IPS DF 19.7 (cell line): ENCODE measurements at places on chromosomes 7 and 10.

DNA sequence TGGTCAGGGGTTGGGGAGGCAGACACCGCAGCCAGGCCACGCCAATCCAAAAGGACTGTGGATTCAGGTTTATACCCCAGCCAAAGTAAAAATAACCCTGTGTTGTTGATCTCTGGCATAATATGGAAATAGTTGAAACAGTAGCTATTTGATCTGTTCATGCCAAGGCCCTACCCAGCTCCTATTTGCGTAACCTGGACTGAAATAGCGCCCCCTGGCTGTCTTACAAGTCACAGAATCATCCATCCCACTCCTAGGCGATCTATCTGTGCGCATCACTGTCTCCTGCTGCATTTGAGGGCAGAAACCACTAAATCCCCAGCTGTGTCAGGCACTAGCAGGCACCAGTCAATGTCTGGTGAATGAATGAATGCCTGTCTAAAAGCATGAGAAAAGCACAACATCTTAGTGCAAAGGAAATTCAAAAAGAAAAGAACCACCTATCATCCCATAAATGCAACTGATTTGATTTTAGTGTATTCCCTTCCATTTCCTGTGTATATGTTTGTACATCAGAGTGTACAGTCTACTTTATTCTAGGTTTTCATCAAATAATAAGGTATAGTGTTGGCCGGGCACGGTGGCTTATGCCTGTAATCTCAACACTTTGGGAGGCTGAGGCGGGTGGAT lies 160.0 kb downstream of the SLIT1 start:
- DNase-seq, result peak; percentile 50

GRCh38 chr7:122651451-122651850 lies 47.5 kb downstream of the RNF133 start:
- DNase-seq, result no peak

DNA sequence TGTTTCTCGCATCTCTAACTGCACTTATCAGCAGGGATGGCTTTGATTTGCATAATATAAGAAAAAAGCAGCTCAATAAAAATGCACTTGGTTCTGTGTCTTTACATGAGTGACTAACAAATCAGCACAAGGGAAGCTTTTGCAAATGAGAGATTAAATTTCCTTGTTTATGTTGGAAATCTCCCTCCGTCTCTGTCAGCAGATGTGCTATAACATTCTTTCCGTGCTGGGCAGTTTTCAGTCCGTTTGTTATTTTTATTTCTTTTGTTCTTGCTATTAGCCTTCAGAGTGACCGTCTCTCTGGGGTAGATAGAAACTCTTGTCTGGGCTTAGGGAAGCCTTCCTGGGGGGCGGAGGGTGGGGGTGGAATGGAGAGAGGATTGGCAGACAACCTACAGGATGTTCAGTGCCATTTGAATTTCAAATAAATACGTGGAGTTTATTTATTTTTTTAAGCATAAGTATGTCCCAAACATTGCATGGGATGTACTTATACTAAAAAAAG lies 96.0 kb downstream of the GATA3 start:
- no peak for DNase-seq

GRCh38 chr10:102673819-102674511 lies 29.7 kb downstream of the TRIM8 start:
- no peak for DNase-seq

DNA sequence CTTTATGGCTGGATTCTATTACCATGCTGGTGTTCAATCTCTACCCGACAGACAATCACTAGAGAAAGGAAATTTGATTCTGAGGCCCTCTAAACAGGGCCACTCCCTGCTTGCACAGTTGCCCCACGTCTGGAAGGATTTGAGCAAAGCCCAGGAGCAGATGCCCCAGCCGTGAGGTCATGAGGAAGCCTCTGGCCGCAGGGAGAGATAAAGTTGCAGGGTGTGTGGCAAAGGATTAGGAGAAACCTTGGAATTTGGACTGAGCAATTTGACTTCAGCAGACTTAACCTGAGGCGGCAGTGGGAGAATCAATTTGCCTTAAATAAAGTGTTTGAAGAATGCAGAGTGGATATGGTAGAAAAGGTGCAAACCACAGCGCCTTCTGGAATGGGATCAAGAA lies 40.2 kb upstream of the KLF6 start:
- DNase-seq, result no peak

- DNase-seq, result no peak
These were observed 34.7 kb downstream of the DDIT4 start for GRCh38 chr10:72308320-72308987.

DNA sequence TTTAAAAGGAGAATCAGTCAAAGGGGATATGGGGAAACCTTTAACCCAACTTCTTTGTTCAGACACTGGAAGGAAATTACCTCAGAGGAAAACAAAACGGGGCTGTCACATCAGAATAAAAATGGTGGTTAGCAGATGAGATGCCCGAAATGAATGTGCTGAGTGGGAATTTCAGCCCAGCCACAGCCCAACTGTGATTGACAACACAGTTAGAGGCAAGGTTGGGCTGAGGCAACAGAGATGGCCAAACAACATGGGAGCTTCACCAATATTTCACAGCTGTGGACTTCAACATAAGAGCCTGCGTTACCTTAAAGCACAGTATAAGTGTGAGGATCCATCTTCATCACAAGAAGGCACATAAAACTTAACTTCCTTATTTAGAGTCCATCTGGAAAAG lies 133.5 kb upstream of the PTPRZ1 start:
- no peak for DNase-seq

DNA sequence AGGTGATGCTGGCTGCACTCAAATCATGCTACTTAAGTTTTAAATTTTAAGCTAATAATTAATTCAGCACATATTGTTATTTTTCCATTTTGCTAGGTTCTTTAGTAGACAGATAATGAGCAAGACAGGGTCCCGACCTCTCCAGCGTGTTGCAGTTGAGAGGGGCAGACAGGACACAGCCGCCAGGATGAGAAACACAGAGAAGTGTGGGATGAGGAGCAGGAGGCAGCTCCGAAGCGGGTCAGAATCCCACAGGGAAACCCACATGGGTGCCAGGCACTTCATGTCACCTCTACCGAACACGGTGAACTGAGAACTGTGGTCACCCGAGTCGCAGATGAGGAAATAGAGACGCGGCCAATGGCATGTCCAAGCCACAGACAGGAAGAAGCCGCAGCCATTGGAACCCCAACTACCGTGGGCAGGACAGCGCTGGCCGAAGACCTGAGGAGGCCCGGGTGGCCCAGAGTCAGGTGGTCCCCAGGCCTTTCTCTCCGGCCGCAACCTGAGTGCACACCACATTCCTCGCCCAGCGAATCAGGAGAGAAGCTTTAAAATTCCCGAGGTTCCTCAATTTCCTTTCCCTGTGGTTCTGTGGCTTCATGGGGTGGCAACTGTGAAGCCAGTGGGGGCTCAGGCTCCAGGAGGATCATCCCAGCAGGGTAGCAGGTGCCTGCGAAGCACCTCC lies 213.0 kb downstream of the DNAJB6 start:
- no peak for DNase-seq

- DNase-seq, result no peak
These were observed 24.1 kb downstream of the GNA12 start for GRCh38 chr7:2819954-2820397.

DNA sequence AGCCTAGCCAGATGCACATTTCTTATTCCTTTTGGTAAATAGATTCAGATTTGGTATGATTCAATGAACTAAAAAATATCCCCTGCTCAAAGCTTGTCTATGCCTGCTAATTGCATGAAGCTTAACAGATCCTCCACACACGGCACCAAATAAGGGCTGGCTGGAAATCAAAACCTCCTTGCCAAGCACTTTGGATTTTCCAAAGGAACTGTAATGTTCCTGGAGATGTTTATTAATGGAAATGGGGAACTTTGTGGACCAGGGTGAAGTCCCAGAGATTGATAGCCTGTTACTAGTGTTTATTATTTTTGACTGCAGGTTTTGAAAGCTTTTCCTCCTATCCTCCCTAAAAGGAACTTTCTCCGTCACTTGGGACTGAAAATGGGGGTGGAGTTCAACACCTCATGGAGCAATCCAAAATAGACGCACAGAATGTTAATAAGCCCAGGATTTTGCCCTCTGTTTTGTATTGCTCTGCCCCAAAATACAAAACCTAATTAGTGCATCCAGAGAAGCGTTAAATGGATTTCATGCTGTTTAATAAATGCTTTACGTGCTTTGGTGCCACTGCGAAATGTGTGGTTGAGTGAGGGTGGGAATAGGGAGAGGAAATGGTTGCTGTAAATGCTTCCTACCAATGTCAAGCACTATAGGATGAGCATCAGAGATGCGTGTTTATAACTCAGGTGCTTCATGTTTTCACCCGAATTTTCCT lies 1027.7 kb downstream of the LRMDA start:
- no peak for DNase-seq

DNA sequence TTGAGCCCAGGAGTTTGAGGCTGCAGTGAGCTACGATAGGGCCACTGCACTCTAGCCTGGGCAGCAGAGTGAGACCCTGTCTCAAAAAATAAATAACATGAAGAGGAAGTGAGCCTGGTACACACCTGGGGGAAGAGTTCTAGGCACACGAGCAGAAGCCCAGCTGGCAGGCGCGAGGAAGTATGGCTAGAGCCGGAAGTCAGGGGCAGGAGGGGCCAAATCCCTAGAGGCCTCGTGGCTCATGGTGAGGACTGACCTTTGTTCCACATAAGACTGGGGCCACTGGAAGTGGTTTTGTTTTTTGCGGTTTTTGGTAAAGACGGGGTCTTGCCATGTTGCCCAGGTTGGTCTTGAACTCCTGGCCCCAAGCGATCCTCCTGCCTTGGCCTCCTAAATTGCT lies 117.6 kb downstream of the HIP1 start:
- no peak for DNase-seq

GRCh38 chr7:31160941-31161340 lies 108.8 kb downstream of the ADCYAP1R1 start:
- DNase-seq, result no peak

DNA sequence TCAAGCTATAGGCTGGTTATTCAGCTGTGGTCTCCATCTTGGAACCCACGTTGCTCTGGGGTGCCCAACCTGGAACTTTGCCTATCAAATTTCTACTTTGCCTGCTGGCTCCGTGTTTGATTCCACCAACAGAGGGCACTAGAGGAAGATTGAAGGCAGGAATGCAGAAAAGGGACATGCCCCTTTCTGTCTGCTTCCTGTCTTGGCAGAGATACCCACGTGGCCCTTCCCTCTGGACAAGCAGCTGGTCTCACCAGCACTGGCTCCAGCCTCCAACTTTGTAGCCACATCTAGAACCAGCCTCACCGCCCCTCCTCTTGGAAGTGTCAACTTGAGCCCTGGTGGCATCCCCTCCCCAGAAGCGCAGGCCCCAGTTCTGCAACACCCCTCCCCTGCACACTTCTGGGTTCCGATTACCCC lies 52.1 kb upstream of the ZNF438 start:
- peak; percentile 33 for DNase-seq

GRCh38 chr7:117807676-117808075 lies 65.6 kb downstream of the CTTNBP2 start:
- DNase-seq, result no peak

- no peak for DNase-seq
These were observed 444.9 kb downstream of the ARL4A start for GRCh38 chr7:13132314-13132713.

- no peak for DNase-seq
These were observed 1.9 kb upstream of the ARHGAP22 start for GRCh38 chr10:48606530-48607355.

GRCh38 chr7:115133248-115133647 lies 211.4 kb downstream of the MDFIC start:
- no peak for DNase-seq

- DNase-seq, result no peak
These were observed 40.0 kb downstream of the FIGNL1 start for GRCh38 chr7:50409856-50410745.

DNA sequence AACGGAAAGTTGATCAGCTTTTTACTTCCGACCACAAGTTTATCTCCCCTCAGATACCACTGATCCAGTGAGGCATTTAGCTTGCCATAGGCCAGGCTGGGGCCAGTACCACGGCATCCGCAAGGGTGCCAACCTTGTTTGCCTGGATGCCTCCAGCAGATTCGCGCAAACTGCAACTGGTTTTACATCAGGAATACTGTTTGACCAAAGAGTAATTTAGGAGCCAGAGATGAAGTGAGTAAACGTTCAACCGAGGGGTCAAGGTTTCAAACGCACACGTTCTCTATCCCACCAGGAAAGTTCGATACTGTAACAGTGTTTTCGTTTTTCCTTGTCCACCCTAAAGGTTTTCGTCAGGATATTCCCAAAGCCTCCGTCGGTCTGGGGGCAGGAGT lies 266 bp upstream of the MDFIC start:
- no peak for DNase-seq

DNA sequence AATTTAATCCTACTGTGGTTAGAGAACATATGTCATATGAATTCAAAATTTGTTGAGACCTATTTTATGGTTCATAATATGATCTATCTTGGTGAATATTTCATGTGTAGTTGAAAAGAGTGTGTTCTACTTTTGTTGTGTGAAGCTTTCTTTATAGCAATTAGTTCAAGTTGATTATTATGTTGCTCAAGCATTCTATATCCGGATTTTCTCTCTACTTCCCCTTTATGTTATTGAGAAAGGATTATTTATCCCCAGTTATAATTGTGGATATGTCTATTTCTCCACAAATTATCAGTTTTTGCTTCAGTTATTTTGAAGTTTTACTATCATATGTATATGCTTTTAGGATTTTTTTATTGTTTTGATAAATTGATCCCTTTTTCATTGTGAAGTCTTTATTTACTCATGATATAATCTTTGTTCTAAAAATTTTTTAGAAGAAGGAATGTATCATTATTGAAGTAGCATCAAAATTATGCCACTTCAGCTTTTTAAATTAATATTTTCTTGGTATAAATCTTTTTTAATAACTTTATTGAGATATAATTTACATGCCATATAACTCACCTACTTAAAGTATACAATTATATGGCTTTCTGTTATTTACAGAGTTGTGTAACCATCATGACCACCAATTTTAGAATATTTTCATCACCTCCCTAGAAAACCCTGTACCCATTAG lies 12.0 kb upstream of the MEST start:
- DNase-seq, result no peak

DNA sequence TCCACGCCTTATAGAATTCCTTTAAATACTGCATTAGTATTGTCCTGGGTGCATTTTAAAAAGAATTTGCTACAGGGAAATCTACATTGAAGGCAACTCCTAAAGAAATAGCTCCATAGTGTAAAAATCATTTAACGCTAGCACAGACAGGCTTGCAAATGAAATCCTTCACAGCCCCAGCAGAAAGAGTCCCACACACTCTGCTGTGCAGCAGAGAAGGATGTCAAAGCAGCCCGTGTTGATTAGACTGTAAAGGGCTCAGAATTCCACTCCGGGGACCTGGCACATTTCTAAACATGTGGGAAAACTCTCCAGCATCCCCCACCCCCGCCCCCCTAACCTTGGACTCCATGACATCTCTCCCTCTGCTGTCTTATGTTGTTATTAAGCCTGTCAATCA lies 176.8 kb downstream of the CALN1 start:
- no peak for DNase-seq

GRCh38 chr7:151861881-151862280 lies 15.0 kb downstream of the PRKAG2 start:
- no peak for DNase-seq

- DNase-seq, result no peak
These were observed 268.4 kb downstream of the TCERG1L start for GRCh38 chr10:131043039-131043691.
